Sigmoid colon (tissue), 7 donors: ENCODE measurements at places on chromosomes 1 and 21. TPM values are rescaled to one million over a fixed set of nuclear protein-coding genes. Genes with fewer than 3 reads are reported as not detected.

ORC1 gene
- 0.95 TPM for total RNA-seq

NKAIN1 gene
- not detected for total RNA-seq

FAM3B gene
- total RNA-seq = not detected

PTPN14 gene
- total RNA-seq = 35.5 TPM

DRAXIN gene
- total RNA-seq = not detected

DNA sequence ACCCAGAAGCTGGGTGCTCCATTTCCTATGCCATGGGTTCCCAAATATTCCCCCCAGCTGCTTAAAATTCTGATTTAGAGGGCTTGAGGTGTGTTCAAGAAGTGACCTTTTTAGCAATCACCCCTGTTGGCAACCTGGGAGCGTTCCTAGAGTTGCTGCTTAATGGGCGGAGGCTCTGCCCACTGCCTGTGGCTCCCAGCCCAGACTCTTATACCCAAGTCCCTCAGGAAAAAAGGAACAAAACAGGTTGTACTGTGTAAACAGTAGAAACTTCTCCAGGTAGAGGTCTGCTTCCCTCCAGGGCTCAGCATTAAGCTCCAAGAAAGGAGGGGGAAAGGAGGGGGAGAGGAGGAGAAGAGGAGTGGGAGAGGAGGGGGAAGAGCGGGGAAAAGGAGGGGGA lies 14.6 kb upstream of the TENT5C start:
- no peak for DNase-seq

DNA sequence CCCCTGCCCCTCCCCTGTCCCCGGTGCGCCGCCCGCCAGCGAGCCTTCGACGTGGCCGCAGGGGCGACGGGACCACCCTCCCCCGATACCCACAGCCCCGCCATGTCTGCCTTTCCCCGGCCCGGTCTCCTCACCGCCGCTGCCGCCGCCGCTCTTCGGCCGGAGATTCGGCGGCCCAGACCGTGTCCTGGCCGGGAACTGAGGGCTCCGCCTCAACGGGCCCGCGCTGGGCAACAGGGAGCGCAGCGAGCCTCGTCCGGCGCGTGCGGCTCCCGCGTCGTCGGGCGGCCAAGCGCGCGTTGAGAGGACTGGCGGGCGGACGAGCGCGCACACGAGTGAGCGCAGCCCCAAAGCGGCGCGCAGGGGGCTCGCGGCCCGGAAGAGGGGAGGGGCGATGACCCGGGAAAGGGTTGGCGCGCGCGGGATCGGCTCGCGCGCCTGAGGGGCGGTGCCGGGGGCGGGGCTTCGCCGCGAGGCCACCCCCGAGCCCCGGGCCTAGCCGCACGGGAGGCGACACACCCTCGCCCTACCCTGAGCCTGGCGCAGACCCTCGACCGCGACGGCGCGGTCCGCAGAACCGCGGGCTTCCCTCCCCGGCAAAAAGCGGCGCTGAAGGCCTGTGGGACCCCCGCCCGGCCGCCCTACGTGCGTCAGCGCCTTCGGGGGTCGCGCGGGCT lies at the start of gene BTG3:
TSS of gene BTG3 (minus strand) at position 337 of the 677 bp plus-strand sequence. CDS start 3,757 bp downstream, outside the sequence.
- DNase-seq = peak; percentile 90

DNA sequence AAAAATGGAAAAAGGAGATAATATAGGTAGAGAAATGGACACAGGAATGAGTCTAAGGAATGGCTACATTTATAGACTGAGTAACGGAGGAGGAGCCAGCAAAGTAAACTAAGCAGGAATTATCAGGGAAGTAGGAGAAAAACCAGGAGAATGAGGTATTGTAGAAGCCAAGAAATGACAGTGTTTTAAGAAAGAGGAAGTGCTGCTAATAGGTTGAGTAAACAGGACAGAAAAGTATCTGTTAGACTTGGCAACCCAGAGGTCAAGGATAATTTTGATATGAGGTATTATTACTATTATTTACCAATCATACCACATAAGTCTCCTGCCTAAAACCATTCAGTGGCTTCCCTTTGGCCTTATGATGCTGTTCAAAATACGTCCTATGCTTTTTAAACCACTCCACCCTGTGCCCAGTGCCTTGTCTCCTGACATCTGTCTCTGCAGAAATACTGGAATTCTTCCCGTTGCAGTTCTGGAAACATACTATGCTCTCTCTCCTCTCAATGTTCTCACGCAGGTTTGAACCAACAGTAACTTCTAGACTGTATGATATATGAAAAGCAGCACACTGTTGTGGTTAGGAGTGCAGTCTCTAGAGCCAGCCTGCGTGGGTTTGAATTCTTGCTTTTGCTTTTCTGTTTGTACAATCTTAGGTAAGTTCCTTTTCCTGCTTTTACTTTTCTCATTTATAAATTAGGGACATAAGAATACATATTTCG lies 24.6 kb upstream of the NEK7 start:
- no peak for DNase-seq

- peak; percentile 53 for DNase-seq
These were observed 4.4 kb upstream of the ATXN7L2 start for GRCh38 chr1:109479311-109479710.

DNA sequence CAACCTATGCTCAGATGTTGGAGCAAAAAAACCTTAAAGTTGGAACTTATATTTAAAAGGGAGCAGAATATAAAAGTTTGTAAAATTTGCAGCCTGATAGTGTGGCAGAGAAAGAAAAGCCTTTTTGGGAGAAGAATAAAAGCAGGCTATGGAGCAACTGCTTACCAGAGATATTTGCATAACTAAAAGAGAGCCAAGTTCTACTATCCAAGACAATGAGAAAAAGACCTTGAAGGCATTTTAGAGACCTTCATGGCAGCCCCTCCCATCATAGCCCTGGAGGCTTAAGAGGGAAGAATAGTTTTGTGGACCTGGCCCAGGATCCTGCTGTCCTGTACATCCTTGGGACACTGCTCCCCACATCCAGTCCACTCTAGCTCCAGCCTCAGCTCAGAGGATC lies 312.5 kb upstream of the ZRANB2 start:
- no peak for DNase-seq
